ENCODE measurements at places on chromosomes 7 and 10.

DNA sequence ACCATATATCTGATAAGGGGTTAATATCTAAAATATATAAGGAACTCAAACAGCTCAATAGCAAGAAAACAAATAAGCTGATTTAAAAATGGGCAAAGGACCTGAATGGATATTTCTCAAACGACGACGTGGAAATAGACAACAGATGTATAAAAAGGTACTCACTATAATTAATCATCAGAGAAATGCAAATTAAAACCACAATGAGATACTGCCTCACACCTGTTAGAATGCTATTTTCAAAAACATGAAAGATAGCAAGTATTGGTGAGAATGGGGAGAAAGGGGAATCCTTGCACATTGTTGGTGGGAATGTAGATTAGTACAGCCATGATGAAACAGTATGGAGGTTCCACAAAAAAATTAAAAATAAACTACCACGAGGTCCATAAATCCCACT is 163.2 kb downstream of the DKK1 start:
- no peak for DNase-seq

DNA sequence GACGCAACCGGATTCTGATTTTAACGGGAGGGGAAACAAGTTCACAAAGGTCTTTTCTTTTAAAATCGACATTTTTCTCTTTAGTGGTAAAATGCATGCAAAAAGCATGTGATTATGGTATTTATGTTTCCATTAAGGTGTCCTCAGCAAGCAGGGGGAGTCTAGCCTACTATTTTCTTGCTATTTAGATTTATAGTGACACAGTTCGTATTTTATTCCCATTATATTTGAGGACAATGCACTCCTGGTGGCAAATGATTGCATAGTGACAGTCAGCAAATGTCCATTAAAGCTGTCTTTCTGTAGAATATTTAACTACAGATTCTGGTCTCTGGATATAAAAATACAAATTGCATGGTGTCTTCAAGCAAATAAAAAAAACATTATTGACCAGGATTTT is 554.2 kb downstream of the PARD3 start:
- no peak for DNase-seq

DNA sequence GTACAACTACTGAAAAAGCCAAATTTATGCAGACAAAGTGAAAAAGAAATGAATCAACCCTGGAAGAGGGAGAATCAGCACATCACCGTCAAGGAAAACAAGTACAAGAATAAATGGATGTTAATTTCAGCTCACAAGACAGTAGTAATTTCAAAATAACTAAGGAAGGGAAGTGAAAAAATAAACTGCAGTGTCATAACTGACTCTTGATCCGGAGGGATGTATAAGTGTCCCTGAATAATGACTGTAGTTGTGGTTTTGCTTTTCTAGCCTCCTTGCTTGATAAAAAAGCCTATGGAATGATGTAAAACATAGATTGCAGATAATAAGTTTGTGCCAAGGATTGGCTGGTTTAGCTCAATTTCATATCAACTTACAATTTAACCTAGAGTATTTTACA is 721.1 kb upstream of the C7orf33 start:
- no peak for DNase-seq

DNA sequence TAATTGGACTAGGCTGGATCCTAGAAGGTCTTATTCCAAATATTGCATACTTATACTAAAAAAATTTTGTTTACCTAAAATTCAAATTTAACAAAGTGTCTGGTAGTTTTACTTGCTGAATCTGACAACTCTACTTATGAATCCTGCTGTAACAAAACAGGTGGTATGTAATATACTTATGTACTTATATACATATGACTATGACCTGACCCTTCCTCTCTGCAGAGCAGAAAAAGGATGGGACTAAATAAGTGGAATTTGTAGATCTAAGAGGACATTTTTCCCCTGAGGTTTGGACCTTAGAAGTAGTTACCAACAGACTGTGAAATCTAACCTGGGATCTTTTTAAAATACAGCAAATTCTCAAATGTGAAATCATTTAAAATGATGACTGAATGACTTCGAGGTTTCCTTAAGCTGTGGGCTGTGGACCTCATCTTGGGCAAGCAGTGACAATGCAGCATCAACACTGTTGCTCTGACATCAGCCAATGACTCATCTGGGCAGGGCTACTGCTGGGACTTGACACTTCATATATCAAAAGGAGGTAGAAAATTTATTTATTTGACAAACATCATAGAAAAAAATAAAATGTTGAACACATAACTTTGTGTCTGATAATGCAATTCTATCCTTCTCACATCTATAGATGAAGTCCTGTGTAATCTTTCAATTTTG is 73.6 kb downstream of the RELN start:
- no peak for DNase-seq

DNA sequence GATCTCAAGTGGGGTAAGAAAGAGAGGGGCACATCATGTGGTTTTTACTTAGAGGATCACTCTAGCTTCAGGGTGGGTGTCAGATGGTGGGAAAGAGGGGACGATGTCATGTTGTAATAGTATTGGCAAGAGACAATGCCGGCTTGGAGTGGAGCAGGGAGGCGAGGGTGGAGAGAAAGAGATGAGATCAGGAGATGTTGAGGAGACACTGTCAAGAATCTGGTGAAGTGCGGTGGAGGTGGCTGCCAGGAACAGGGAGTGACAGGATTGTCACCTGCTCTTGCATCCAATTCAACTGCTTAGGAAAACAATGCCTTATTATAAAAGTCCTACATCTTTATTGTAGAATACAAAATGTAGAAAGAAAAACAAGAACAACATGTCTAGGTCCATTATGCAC is 63.0 kb upstream of the MKI67 start:
- no peak for DNase-seq

Measured in endothelial cell (in vitro differentiated cells).